ENCODE measurements at places on chromosomes 6 and 20.

DNA sequence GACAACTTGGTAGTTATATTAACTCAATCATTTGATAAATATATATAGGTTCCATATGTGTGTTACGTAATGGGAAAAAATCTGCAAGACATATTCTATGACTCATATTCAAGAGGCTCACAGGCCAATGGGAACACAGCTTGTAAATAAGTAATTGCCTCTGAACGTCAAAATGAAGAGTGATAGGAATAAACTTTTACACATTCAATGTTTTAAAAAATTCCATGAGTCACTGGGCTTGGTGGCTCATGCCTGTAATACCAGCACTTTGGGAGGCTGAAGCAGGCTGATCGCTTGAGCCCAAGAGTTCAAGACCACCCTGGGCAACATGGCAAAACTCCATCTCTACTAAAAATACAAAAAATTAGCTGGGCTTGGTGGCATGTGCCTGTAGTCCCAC is 209.4 kb upstream of the MCHR2 start:
- no peak for DNase-seq

GRCh38 chr6:13708736-13709135 is 2.9 kb downstream of the RANBP9 start:
- DNase-seq = no peak

GRCh38 chr20:1322511-1323245 is 6.3 kb downstream of the SDCBP2 start:
- no peak for DNase-seq

DNA sequence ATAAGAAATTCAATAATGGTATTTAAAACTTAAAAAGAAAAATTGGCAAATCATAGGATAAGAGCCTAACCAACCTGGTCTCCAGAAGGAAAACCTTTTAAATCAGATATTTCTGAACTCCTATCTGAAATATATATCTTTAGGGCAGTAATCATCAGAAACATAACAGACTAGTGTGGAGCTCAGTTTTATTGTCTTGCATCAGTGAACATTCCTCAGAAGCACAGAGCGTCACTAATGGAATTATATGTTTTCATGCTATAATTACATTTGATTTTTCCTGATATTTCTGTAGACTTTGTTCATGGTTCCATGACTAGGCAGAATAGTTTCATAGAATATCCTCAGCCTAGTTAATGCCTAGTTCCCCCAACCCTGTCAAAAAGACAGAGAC is 262.2 kb downstream of the EYA4 start:
- DNase-seq = no peak

- DNase-seq = no peak
These were observed 228.3 kb downstream of the CLIC5 start for GRCh38 chr6:45787384-45787783.

GRCh38 chr6:78363688-78364087 is 503.7 kb upstream of the IRAK1BP1 start:
- no peak for DNase-seq
